ENCODE measurements at places on chromosomes 12 and 14.

DNA sequence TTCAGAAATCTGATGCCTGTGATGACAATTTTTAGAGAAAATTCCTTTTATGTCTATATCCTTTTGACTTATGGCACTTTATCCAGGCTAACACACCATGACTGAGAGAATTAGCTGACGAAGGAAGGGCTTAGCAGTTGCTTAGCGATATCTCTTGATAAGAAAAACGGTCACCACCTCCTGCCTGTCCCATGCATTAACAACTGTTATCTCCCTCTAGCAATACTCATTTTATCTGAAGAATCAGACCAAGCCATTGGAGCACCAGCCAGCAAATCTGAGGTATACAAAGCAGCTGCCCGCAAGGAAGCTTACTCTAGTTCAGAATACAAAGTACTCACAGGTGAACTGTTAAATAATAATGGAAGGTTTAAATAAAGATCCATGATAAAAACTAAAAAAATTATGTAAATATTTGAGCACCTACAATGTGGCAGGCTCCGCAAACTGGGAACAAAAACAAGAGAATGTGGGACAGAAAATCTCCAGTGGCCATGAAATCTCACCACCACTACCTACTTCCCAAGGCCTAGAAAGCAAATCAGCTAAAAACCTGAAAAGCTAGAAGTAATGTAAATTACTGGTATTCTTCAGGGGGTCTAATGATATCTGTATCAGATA lies 24.3 kb downstream of the PPM1H start:
- DNase-seq: no peak

DNA sequence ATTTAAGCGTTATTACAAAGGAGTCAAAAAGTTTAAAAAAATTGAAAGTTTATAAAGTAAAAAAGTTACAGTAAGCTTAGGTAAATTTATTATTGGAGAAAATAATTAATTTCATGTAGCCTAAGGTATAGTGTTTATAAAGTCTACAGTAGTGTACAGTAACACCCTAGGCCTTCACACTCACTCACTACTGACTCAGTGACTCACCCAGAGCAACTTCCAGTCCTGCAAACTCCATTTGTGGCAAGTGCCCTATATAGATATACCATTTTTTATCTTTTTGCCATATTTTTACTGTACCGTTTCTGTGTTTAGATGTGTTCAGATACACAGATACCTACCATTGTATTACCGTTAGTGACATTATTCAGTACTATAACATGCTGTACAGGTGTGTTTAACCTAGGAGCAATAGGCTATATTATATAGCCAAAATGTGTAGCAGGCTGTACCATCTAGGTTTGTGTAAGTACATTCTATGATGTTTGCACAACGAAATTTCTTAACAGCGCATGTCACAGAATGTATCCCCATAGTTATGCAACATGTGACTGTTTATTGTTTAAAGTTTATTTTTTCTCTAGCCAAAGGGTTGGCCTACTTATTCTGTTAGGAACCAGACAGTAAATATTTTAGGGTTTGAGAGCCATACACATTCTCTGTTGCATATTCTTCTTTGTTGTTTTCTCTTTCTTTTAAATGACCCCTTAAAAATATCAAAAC lies 155.5 kb downstream of the PCNX1 start:
- DNase-seq: no peak

- DNase-seq: no peak
These were observed 35.4 kb downstream of the DMAC2L start for GRCh38 chr14:50347521-50347920.

DNA sequence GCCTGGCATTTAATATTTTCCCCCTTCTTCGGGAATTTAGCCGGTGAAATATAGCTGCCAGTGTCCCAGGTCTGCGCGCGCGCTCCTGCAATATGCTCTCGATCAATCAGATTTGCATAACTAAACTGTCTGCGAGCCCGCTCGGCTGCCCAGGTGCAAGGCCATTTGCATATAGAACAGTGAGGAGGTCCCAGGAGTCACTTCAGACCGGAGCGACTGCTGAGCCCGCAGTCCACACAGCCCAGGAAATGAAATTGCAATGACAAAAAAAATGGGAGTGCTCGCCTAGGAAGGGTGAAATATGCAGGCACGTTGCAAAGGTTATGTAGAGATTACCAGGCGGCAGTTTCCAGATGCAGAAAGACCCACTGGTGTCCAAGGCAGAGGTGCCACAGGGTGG lies 228.5 kb downstream of the VRK1 start:
- DNase-seq: no peak

DNA sequence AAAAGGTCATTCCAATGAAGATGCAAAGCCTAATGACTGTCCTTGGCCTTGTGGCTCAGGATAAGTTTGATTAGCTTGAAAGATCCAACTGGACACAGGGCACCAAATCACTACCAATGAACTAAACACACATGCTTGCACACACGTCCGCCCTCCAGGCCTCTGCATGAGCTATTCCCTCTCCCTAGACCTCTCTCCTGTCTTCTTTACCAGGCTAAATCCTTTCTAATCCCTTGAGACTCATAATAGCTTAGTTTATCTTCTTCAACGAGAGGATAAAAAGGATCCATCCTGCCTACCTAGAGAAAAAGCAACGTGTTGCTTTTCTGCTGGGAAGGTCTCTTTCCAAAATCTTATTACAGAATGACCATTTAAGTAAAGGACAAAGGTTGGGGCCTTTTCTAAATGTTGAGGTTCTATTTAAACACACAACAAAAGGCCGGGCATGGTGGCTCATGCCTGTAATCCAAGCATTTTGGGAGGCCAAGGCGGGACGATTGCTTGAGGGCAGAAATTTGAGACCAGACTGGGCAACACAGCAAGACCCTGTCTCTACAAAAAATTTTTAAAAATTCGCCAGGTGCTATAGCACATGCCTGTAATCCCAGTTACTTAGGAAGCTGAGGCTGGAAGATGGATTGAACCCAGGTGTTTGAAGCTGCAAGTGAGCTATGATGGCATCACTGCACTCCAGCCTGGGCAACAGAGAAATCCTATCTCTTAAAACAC lies 22.4 kb downstream of the PXN start:
- DNase-seq: no peak
